ENCODE measurements at places on chromosomes 3 and 15.
A peak's percentile ranks its signal among the peaks of the same experiment; 100 is the strongest.

- DNase-seq = no peak
Observed at GRCh38 chr3:178041931-178042330, 494.3 kb upstream of the KCNMB2 start.

DNA sequence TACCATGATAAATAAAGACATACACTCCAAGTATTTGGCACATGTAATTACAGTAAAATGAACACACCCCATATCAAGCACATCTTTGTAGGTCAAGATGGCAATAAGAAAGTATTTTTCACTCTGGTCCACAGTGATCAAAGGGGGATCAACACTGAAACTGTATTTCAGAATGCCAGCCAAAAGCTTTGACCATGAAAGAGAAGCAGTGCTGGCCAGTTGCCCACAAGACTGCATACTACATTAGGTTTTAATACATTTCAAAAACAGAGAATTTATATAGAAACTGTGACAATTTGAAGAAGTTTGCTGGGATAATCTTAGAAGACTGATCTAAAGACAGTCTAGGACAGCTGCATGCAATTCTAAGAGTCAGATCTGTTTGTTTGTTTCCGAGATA is 1035.3 kb downstream of the FHIT start:
- no peak for DNase-seq

DNA sequence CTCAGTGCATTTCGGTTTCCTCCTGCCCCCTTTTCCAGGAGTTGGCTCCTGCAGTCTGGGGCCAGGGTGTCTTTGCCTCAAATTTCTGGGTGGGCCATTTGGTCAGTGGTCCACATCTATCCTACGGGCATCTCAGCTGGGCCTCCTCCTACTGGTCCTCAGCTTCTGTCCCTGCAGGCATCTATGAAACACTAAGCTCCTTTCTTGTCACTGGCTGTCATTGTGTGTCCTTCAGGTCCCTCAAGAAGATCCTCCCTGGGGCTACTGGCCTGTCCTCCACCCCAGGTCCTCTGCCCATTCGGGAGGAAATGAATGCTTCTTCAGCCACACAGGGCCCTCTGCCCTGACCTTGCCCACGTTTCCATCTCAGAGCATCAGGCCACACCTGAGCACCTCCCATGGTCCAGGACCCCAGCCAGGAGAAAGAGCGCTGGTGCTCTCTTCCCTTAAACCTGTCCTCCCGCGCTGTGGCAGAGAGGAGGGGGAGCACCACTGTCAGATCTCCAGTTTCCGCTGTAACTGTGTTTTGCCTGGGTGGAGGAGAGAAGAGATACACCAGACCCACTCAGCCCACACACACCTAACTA is 1.8 kb downstream of the PRR23E start:
- no peak for DNase-seq

DNA sequence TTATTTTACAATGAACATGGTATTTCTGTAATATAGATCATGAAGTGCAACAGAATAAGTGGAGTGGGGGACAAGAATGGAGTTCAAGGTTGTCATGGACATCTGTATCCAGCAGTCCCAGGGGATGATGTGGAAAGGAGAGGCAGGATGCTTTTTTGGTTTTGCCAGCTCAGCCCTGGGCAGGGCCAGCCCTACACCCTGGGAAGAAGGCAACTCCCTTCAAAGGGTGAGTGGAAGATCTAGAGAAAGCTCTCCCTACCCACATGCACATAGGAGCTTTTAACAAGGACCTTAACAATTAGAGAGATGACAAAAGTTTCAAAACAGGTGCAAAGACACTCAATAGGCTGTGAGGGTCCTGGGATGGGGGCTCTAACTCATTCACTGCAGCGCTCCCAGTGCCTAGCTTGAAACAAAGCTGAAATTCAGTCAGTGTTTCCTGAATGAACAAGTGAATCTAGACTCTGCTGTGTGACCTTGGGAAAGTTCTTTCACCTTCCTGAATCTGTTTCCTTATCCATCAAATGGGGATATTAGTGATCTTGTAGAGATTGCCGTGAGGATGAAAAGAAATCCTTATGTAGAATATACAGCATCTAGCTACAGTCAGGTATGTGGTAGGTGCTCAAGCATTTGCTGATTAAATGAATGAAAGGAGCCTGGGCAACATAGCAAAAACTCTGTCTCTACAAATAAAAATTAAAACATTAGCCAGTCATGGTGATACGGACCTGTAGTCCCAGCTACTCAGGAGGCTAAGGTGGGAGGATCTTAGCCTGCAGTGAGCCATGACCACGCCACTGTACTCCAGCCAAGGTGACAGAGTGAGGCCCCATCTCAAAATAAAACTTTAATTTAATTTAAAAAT is 14.3 kb downstream of the BHLHE40 start:
- DNase-seq = no peak

- no peak for DNase-seq
Observed at GRCh38 chr3:18751514-18751913, 326.4 kb upstream of the SATB1 start.

GRCh38 chr3:85182975-85183752 is 224.4 kb downstream of the CADM2 start:
- no peak for DNase-seq

GRCh38 chr3:133874761-133875438 is 20.8 kb downstream of the RAB6B start:
- no peak for DNase-seq

GRCh38 chr3:43773273-43774094 is 82.7 kb downstream of the ABHD5 start:
- peak; percentile 43 for DNase-seq

GRCh38 chr3:129908417-129908816 is 14.9 kb upstream of the TMCC1 start:
- no peak for DNase-seq

- DNase-seq = no peak
Observed at GRCh38 chr15:51075826-51076523, 18.7 kb downstream of the TNFAIP8L3 start.

- DNase-seq = no peak
Observed at GRCh38 chr3:34396956-34397355, 598.5 kb downstream of the PDCD6IP start.

GRCh38 chr3:123331006-123331405 is 117.9 kb downstream of the ADCY5 start:
- DNase-seq = no peak

DNA sequence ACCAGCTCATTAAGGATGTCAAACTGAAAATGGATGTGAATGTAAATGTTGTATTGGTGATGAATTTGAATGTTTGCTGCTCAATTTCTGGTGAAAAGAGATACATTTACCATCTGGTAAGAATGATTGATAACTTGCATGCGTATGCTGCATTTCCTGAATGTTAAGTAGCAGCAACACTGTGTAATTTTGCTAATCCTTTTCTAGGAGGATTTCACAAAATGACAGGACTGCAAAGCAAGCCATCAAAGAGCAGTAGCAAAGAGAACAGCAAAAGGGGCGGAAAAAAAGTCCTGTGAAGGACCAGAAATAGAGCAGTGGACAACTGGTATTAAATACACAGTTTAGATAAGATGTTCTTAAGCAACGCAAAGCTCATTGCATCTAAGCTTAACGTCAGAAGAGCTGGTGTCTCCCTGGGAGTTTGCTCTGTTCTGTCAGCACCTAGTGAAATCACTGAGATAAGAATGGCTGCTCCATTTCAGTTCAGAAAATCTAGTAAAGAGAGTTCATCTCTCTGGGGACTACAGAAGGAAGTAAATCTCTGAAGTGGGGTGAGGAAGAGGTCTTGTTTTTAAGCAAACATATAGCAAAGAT is 23.5 kb upstream of the PAQR5 start:
- DNase-seq = no peak

DNA sequence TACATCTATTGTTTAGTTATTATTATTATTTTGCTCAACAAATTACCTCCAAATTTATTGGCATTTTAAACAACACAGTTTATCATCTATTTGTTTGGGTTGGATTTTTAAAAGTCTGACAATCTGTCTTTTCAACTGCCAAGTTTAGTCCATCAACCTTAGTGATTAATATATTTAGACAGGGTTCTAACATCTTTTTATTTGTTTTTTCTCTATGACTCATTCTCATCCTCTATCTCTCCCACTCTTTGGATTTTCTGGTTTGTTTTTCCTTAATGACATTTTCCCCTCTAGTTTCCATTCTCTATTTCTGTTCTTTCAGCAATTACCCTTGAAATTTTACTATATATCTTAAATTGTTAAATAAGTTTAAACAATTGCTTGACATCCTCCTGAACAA is 41.9 kb downstream of the EMC4 start:
- DNase-seq = no peak

DNA sequence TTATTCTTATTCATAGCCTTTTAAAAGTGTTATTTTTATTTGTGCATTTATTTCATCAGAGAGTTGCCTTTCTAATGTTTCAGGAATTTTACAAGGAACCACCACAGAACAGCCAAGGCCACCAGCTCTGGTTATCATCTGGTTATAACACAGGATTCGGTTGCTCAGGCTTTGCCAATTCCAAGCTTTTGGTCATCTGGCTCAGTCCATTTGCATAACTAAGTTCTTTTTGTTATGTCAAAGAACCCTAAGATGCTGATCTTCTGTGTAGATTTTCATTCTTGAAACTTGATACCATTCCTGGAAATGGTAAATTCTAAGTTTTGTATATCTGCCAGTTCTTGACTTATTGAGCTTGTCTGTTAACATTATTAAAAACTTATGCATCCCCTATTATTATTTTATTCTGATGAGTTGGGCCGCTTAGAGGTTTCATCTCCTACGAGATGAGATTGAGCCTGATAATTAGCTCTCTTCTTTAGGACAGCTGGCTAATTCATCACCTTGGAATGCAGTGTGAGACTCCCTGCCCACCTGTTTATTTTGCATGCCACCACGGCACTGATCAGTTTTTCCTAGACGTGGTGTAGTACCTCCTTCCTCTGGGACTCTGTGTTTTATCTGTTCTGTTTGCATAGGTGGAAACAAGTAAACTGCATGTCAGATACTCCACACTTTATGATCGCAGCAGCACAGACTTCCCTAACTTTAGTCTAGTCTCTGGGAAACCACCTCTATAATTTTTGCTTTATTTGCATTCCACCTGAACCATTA is 264.8 kb downstream of the SLCO3A1 start:
- DNase-seq = no peak

GRCh38 chr3:10519236-10519635 is 13.8 kb upstream of the ATP2B2 start:
- no peak for DNase-seq

DNA sequence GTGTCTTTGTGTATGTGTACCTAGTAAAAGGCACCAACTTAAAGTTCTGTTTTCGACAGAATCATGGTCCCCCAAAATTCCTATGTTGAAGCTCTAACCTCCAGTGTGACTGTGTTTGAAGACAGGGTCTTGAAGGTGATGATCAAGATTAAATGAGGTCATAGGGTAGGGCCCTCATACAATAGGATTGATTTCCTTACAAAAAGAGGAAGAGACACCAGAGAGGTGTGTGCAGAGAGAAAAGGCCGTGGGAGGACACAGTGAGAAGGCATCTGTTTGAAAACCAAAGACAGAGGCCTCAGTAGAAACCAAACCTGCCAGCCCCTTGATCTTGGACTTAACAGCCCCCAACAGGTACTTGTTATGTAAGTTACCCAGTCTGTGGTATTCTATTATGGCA is 52.0 kb upstream of the CORO2B start:
- DNase-seq = no peak

DNA sequence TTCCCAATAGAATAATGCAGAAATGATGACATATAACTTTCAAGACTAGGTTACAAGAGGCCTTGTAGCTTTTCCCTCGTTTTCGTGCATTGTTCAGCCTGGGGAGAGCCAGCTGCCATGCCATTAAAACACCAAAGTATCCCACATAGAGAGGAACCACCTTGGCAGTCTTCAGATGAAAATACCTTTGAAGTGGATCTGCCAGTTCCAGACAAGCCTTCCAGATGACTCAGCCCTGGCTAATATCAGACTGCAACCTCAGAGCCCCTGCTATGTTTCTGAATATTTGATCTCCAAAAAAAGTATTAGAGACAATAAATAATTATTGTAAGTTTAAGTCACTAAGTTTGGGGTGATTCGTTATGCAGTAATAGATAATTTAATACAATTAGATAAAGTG is 294.3 kb upstream of the GBE1 start:
- no peak for DNase-seq

- DNase-seq = no peak
Observed at GRCh38 chr3:70813311-70813710, 500.9 kb upstream of the MDFIC2 start.

- DNase-seq = no peak
Observed at GRCh38 chr3:170414202-170414663, 4.4 kb upstream of the CLDN11 start.

DNA sequence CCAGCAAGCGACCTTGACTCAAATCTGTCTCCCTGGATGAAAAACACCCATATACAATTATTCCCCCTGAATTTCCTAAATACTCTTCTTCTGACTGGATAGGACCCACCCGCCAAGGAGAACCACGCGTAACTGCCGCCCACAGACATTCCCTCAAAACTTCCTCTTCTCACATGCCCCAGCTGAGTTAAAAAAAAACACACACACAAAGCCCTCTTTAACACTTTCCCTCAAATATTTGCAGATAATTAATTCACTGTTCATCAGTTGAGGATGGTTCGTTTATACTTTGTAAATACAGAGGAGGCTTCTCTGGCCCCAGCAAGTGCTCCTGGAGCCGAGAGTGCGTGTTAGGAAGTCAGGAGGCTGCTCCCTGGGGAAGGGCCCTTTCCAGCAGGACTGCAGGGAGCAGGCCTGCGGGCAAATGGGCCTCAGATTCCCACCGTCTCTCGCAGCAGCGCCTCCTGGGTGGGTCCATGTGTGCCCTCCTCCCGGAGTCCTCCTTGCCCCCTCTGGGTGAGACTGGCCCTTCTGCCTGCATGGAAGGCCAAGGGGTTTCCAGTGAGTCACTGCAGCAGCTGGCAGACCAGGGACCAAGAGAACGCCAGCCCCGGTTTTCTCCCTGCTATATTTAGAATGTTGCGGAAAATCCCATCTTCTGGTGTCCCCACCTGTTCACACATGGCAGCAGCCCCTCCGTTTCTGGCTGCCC is 46.8 kb downstream of the MGLL start:
- no peak for DNase-seq

DNA sequence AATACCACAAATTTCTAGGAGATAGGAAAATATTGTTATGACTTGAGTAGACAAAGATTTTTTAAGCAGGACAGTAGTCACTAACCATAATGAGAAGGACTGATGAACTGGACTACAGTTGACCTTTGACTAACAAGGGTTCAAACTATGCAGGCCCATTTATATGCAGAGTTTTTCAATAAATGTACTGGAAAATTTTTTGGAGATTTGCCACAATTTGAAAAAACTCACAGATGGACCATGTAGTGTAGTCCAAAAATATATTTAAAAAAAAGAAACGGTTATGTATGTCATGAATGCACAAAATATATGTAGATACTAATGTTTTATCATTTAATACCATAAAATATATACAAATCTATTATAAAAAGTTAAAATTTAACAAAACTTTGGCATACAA is 151.8 kb downstream of the LRRN1 start:
- DNase-seq = no peak

DNA sequence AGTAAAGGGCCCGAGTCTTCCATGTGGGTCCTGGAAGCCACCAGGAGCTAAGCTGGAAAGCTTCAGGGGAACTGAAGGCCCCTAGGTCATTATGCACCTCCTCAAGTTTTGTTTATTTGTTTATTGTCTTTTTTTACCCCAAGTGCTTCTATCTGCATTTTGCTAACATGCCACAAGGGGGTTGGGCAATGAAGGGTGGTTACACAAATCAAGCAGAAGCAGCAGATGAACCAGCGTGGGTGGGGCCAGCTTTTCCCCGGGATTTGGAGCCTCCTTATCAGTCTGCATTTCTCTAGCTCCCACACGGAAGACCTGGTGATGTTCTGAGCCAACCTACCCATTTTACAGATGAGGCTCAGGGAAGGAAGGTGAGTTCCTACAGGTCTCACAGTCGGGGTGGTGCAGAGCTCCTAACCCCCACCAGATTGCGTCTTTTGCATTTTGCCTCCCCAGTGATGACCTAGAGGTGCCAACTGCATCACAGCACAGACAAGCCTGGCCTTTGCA is 16.8 kb downstream of the TMC3 start:
- DNase-seq = no peak
